Natural killer cell treated with Interleukin-12 subunit alpha and Interleukin-12 subunit beta and Interleukin-15 and Interleukin-18, amount 100 ng/mL, for 72 hours (primary cell): ENCODE measurements at places on chromosomes 12 and 14. TPM values are rescaled to one million over a fixed set of nuclear protein-coding genes. Genes with fewer than 3 reads are reported as not detected.

GRCh38 chr12:119288576-119288975 is 46.0 kb upstream of the CCDC60 start:
- no peak overlapping the region for H3K4me3 ChIP-seq
- no peaks in the 10 kb centered on the region for H3K4me1 ChIP-seq
- DNase-seq, result no peak

The RNF212B gene
- total RNA-seq, result not detected

DNA sequence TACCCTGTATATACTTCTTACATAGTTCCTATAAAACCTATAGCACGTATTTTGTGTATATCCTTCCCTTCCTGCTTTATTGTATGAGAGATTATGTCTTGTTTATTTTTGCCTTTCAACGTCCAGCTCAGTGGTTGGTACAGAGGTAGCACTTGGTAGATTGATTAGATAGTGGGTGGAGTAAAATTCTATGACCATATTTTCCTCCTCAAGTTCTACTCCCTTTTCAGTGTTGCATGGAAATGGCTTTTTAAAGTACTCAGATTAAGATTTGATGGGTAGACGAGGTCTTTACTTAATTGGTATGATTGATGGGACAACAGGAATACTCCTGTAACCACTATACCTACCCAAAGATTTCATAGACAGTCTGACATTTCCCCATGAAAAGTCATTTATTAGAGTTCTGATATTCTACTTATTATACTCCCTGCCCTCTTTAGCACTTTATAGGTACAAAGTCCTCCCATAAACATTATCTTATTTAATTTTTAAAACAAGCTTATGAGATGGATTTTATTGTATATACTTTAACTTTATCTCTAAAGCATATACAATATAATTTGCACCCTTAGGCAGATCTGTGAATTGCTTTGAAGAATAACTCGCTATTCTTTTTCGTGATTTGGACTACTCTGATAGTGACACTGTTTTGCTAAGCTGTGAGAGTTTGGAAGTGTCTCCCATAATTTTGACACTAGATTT is 348.0 kb downstream of the RAD51B start:
- H3K27ac ChIP-seq, result no peak overlapping the region
- H3K4me3 ChIP-seq, result no peak overlapping the region
- H3K4me1 ChIP-seq, result no peaks in the 10 kb centered on the region
- no peaks in the 10 kb centered on the region for H3K36me3 ChIP-seq
- H3K27me3 ChIP-seq, result no peaks in the 10 kb centered on the region
- DNase-seq, result no peak

DNA sequence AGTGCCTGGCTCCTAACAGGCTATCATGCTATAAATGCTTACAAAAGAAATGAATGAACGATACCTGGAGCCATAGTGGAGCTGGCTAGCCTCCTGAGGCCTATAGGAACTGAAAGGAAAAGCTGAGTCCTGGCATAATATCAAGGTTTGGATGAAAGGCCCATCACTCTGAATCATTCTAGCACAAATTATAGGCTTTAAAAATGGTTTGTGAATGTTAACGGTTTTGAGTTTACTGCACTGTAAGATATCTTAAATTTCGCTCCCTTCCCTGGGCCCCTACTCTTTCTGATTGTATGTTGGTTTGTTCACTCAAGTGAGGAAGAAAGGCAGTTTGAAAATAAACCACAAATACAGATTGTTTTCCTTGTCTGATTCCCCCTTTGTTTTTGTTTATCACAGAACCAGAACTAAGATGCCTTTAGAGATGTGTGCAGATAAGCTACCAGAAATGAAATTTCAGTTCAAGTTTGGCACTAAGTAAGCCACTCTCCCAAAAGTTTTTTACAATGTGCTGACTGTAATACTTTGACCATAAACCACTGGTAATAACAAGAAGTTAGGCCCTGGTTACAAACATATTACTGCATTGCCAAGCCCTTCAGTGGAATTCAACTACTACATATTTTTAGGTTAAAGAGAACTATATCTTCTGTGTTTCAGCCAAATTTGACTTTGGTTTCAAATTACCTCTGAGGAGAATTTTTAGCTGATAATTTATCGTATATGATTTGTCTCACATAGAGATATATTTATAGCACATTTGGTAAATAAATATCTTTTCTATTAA is 89.5 kb downstream of the ALX1 start:
- H3K36me3 ChIP-seq, result no peaks in the 10 kb centered on the region
- DNase-seq, result no peak
- no peaks in the 10 kb centered on the region for H3K4me1 ChIP-seq
- no peak overlapping the region for H3K27ac ChIP-seq
- no peak overlapping the region for H3K4me3 ChIP-seq

The RERG gene
- not detected for total RNA-seq
